Naive B cell (primary cell): ENCODE measurements at places on chromosomes 2 and 18.

DNA sequence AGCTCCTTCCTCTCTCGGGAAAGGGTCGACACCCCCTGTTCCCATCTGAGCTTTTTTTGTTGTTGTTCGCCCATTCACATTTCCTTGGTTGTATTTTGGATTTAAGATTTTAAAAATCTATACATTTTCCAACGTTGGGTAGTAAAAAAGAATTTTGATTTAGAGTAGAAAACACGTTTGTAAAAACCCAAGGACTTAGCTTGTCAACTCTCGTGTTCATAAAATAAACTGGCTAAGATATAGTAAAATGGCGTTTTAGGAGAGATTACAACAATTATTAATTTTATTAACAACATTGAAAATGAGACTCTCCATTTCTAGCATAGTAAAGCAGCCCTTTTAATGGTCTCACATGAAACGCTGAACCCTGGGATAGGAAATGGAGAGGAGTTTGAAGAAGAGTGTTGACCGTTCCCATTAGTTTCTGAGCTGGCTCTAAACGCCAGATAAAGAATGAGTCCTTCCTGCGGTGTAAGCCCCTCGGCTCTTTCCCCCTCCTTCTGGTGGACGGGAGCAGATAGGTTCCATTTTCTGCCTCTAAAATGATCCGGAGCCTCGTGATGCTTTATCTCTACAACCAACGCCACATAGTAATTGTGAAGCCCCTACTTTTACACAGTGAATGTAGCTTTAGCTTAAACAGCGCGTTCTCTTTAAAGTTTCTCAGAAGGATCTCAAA lies 24.0 kb upstream of the ZNF516 start:
- DNase-seq, result no peak

DNA sequence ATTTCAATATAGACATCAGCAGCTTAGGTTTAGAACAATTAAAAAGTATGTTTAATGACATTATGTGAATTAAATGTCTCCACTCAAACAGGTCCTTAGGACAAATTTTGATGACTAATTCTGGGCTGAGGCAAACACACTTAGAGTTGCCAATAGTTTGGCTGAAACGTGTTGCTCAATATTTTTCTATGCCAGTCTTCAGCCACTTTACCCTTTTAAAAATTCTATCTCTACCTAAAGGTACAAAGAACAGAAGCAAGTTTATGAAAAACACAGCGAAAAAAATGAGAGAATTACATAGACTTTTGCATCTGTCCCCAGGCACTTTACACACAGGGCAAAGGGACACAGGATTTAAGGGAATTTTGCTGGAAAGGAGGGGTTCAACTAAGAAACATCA lies 4.5 kb downstream of the IDH1 start:
- no peak for DNase-seq

GRCh38 chr2:29393676-29394075 lies 278.5 kb downstream of the CLIP4 start:
- no peak for DNase-seq

GRCh38 chr2:236955521-236956030 lies 130.1 kb upstream of the COPS8 start:
- no peak for DNase-seq

DNA sequence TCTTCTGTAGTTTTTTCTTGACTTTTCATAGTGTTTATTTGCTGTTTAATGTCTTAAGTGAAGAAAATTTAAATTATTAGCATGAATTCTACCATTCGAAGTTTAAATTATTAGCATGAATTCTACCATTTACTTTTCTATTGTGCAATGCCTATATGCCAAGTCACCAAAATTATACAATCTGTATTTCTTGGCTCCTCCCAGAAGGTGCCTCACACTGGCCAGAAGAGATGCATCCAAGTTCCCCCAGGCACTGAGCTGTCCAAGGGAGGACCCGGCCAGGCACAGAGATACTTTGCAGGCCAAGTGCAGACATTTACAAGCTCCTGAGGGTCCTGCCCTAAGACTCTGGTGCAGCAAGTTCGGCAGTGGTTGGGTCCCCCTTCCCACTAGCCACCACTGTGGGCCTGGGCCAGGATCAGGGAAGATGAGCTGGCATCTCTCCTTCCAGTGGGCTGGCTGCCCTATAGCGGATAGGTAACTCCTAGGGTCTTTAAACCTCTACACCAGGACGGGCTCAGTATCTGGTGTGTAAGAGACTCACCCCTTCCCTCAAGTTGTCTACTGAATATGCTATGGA lies 31.3 kb downstream of the TMEM247 start:
- DNase-seq, result no peak

DNA sequence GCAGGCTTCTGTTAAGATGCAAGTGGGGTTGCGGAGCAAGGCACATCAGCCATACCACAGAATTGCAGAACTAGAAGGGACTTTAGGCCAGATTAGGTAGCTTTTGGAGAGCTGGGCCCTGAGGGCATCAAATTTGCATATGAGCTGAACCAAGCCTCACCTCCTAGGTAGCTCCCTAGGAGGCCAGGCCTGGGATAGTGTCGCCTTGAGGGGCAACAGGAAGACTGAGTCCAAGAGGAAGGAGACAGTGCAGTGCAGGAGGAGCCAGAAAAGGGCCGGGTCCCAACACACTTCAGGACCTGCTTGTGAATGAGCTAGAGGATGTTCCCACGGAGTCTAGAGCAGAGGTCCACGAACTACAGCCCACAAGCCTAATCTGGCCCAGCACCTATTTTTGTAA lies 98.7 kb downstream of the MAPK4 start:
- DNase-seq, result no peak

- peak; percentile 60 for DNase-seq
These were observed 81.1 kb upstream of the CD302 start for GRCh38 chr2:159879051-159879604.
